Thyroid gland (tissue), 4 donors: ENCODE measurements at places on chromosomes 3 and 15. TPM values are rescaled to one million over a fixed set of nuclear protein-coding genes. Genes with fewer than 3 reads are reported as not detected.

GRCh38 chr3:24548278-24548677 is 53.6 kb upstream of the THRB start:
- peak; percentile 18 for DNase-seq

DNA sequence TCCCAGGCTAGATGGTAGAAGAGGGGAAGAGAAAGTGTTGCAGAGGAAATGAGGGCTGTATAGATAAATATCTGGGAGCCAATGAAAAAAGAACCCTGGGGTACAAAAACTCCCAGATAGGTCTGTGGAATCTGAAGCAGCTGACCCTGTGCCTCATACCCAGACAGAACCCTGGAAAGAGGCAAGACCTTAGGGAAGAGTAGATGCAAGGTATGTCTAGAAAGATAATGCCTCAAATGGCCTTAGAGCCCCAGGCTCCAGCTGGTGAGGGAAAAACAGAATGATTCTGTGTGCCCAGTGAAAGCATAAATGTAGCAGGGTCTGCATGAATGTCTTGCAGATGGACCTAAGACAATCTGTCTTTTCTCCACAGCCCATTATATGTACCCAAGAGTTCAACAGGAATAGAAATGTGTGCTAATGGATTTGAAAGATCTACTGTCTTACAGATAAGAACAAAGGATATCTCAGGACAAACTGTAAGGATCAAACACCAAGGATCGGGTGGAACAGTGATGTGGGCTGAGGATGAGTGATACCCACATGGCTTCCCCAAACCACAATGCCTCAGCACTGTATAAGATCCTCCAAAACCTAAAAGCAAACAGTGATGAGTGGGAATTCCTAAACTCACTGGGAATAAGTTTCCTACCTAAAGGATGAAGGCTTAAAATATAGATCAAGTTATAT is 58.8 kb downstream of the NCEH1 start:
- DNase-seq = no peak

DNA sequence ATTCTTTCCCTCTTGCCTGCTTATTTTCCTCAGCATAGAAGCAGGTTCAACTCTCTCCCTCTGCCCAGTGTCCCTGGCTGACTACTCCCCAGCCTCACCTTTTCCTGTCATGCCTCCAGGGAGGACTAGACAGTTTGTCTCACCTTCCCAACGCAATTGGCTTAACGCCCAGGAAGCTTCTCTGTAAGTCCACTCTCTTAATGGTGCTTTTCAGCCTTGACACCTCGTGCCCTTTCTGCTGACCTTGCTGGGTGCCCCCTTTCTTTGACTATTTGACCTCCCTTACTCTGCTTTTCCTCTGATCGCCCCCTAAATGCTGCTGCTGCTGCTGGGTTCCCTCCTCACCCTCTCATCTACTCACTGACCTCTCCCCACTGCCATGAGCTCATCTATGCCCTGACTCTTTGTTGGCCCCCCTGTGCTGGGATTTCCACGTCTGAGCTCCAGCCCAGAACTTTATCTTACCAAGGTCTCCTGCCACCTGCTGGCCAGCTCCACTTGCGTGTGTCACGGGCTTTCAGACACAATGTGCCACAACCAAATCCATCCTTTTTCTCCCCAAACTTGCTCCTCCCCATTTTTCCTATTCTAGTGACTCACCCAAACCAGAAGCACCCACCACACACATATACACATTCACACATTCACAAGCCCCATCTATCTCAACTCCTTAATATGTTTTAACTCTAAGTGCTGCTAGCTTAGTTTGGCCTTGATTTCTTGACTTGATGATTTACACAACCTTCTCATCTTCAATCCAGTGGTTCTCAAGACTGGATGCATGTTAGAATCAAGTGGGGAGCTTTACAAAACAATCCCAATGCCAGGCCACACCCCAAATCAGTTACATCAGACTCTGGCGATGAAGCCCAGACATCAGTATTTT is 16.6 kb downstream of the EPB42 start:
- DNase-seq = peak; percentile 78

DNA sequence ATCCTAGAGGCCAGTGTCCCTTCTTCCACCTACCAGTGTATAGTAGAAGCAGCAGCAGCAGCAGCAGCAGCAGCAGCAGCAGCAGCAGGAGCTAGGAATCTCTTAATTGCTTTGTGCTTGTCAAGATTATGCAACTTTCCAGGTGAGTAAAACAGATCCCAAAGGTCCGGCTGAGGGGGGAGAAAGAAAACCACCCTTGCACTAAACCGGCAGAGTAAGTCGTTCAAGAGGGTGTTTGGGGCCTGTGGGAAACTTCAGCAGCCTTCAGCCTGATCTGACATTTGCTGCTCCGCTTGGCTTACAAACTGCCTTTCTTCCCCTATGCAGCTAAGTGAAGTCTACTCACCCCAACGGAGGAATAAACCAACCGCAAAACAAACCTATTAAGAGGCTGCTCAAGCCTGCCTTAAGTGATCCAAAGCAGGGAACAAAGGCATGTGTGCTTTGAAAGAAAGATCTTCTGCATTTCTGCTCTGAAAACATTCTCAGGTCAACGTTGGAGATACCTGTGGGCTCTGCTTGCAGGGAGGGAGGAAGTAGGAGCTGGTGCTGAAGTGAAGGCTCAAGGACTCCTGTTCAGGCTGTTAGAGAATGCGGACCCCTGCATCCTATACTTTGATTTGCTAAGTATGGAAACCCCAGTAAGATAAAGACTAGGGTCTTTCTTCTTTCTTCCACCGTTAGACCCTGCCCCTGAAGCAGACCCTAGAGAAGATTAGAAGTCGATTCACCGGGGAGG is 35.7 kb upstream of the DLG1 start:
- peak; percentile 83 for DNase-seq

DNA sequence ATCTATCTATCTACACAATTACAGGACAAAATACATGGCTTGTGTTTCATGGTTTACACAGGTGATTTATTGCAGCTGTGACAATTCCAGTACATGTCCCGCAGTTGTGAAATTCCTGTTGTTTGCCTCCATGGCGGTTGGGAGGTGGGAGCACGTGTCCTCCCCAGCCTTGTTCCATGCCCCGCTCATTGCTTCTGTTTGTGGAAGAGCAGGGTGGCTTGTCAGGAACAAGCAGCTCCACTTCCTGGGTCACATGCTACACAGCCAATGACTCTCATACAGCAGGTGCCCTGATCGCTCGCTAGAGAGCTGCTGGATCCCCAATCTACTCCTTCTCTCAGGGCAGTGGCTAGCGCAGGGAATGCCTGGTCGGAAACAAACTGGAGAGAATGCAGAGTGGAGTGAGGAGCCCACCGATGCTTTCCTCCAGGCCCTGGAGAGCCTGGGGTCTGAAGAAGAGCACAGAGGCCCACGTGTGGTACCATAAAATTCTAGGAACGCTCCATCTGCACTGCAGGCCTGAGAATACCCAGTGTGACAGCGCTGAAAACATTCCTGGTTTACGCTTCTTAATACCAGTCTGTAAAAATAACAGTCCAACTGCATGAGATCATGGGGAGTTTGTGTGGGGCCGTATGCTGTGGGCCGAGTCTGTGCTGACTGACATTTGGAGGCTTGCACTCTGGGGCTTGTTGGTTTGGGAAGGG is 270.6 kb upstream of the RGMA start:
- DNase-seq = no peak

DNA sequence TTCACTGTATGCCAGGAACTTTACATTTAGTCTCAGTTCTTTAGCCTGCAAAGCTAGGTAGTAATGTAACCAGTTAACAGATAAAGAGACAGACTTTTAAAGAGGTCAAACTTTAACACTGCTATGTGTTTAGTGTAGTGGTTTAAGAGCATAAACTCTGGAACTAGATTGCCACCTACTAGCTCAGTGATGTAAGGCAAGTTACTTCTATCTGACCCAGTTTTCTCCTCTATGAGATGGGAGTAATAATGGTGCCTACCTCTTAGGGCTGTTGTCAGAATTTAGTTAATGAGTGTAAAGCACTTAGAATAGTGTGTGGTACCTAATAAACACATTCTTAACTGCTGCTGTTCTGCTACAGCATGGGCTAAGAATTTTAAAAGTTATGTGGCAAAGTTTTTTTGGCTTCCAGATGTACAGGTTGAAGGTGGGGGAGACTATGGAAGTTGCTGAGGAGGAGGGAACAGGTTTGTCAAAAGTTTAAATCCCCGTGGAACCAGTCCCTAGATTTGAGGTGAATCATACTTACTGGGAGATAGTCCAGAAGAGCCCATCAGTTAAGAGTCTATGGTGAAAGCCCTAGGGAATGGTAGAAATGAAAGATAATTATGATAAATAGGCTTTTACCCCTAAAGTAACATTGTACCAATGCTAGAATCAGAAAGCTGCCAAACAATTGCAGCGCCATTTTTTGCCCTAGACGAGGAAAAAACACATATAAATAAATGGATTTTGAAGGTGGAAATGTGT is 13.9 kb downstream of the TSC22D2 start:
- DNase-seq = no peak

DNA sequence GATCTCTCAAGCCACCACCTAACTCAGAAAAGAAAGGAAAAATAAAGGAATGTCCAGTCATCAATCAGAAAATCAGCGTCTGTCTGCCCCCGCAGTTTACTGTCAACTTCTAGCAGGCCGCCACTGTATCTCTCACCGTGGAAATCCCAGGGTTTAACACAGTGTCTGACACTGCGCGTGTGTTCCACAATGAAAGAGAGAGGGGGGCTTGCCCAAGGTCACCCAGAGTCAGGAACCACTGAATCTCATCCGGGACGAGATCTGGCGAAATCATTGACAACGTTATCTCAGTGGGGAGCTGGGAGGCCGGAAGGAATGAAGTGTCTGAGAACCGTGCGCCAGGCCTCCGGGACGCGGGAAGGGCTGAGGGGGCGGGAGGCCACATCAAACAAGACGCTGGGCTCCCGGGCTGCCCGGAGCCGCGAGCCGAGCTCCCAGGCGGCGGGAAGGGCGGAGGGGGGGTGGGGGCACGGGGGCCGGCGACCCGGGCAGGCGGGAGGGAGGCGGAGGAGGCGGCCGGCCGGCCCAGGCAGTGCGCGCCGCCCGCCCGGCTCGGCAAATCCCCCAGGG is 2.2 kb upstream of the HES1 start:
- peak; percentile 61 for DNase-seq

DNA sequence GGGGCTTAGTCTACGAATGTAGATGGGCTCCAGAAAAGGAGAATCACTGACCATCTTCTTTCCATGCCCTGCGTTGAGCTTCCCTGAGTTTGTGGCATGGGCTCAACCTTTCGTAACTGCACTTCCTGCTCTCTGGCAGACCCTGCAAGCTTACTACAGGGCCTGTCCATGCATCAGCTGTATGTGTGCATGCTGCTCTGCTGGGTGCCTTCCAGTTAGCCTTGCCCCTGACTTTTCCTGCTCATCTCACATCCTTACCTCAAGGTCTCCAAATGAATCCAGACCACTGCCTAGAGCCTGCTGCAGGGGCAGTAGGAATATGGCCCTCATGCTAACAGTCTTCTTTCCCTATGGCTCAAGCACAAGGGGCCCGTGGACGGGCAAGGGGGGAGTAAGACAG is 2.0 kb upstream of the TF start:
- no peak for DNase-seq

DNA sequence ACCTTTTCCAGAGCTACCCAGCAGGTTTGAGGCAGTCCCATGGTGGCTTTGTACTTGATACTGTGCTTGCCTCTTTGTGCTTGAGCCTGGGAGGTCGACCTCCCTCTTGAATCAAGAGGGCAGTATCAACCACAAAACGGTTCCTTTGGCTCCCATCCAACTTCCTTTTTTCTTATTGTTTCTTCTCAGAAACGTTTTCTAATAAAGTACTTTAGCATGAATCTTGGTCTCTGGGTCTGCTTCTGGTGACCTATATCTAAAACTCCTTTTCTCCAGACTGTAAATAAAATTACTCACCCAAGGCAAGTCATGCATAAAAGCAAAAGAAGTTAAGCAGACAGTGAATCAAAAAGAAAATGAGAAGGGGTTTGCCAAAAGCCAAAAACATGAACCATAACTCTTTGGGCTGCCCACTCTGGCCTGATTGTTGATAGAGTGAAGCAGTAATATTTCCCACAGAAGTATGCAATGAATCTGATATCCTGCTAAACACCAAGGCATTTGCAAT is 112.2 kb upstream of the SLC4A7 start:
- DNase-seq = peak; percentile 17

GRCh38 chr3:181715571-181716340 is 4.0 kb downstream of the SOX2 start:
- DNase-seq = no peak

DNA sequence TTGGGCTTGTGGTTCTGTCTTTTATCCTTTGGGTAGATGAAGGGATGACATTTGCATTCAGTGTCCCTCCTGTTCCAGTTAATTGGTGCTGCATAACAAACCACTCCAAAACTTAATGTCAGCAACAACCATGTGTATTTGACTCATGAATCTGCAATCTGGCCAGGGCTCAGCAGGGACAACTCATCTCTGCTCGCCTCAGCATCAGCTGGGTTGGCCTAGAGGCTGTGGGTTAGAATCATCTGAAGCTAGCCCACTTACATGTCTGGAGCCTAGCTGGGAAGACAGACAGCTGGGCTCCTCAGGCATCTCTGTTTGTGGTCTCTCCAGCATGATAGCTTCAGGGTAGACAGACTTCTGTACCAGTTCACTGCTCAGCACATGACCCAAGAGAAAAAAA is 92.0 kb downstream of the TMEM108 start:
- DNase-seq = no peak

- no peak for DNase-seq
These were observed 81.3 kb upstream of the ZBED2 start for GRCh38 chr3:111676211-111677006.

DNA sequence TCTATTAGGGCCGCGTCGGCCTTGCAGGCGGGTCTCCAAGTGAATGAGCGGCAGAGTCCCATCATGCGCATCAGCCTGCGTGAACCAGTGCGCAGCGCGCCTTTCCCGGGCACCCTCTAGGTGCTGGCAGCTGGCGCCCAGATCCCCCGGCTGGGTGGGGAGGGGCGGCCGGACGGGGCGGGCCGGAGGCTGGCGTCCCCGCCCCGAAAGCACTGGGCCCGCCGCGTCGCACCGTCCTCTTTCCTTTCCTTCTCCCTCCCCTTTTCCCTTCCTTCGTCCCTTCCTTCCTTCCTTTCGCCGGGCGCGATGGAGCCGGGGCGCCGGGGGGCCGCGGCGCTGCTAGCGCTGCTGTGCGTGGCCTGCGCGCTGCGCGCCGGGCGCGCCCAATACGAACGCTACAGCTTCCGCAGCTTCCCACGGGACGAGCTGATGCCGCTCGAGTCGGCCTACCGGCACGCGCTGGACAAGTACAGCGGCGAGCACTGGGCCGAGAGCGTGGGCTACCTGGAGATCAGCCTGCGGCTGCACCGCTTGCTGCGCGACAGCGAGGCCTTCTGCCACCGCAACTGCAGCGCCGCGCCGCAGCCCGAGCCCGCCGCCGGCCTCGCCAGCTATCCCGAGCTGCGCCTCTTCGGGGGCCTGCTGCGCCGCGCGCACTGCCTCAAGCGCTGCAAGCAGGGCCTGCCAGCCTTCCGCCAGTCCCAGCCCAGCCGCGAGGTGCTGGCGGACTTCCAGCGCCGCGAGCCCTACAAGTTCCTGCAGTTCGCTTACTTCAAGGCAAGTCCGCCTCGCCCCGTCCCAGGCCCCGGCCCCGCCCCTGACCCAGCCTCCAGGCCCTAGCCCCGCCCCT is at the start of gene CRTAP:
Gene CRTAP (plus strand): TSS at position 243 of the 850 bp plus-strand sequence. CDS start 64 bp downstream, at position 307.
- peak; percentile 99 for DNase-seq

Gene PRR20G
- not detected for total RNA-seq

Gene OR5K2
- total RNA-seq = not detected

Gene SLC28A1
- not detected for total RNA-seq

Gene ARRDC4
- total RNA-seq = 81.7 TPM

Gene ITIH1
- total RNA-seq = not detected
